Sigmoid colon (tissue), 7 donors: ENCODE measurements at places on chromosomes 5 and 9. TPM values are rescaled to one million over a fixed set of nuclear protein-coding genes. Genes with fewer than 3 reads are reported as not detected.

PIP5K1B gene
- total RNA-seq = 23.3 TPM

GFPT2 gene
- total RNA-seq = 42.7 TPM

DPH7 gene
- total RNA-seq = 28.5 TPM

SOX30 gene
- not detected for total RNA-seq

CACNA1B gene
- total RNA-seq = 0.71 TPM

FBP1 gene
- 7.1 TPM for total RNA-seq

PFN3 gene
- total RNA-seq = not detected

SMIM23 gene
- not detected for total RNA-seq

ISOC1 gene
- total RNA-seq = 16.7 TPM

GALNT12 gene
- total RNA-seq = 11.5 TPM

ZFP62 gene
- 22.2 TPM for total RNA-seq

- DNase-seq = no peak
Observed at GRCh38 chr5:61737301-61737963, 405.4 kb downstream of the ZSWIM6 start.

- no peak for DNase-seq
Observed at GRCh38 chr5:81739291-81739690, 11.6 kb downstream of the SSBP2 start.

- no peak for DNase-seq
Observed at GRCh38 chr9:69411931-69412740, 87.1 kb downstream of the ENTREP1 start.

DNA sequence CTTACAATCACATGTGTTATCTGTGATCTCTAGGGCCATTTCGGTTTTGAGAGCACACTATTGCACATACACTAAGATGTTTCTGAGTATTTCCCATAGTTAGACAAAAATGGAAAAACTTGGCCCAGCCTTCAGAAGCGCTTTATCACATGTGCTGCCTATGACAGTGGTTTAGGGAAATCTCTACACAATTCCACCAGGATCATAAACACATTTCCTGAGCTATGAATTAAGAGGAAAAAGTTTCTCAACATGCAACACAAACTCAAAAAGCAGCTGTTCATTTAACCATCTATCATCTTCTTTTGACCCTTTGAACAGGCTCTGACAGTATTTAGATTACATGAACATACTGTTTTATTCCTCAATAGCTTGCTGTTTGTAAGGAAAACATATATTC is 15.1 kb downstream of the FGF1 start:
- no peak for DNase-seq

DNA sequence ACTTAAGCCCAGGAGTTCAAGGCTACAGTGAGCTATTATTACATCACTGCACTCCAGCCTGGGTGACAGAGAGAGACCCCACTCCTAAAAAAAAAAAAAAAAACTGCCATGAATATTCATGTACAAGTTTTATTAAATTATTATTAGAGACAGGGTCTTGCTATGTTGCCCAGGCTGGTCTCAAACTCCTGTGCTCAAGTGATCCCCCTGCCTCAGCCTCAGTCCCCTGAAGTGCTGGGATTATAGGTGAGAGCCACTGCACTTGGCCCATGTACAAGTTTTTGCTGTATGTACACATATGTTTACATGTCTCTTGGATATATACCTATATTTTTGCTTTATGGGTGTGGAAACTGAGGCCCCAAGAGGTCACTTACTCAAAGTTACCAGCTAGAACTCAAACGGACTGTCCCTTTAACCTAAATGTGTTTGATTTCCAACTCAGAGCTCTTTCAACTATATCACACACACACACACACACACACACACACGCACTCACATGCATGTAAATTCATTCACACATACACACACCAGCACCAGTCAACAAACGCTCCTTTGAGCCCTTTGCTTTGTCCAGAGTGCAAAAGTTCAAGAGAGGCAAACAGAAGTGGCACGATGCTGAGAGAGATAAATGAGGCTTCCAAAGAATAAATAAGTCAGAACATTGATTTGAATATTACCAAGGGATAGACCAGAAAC is 42.3 kb upstream of the STRBP start:
- peak; percentile 10 for DNase-seq

- no peak for DNase-seq
Observed at GRCh38 chr5:111552896-111553295, 40.6 kb upstream of the STARD4 start.

GRCh38 chr9:106820866-106821265 is 42.1 kb upstream of the ZNF462 start:
- DNase-seq = no peak

DNA sequence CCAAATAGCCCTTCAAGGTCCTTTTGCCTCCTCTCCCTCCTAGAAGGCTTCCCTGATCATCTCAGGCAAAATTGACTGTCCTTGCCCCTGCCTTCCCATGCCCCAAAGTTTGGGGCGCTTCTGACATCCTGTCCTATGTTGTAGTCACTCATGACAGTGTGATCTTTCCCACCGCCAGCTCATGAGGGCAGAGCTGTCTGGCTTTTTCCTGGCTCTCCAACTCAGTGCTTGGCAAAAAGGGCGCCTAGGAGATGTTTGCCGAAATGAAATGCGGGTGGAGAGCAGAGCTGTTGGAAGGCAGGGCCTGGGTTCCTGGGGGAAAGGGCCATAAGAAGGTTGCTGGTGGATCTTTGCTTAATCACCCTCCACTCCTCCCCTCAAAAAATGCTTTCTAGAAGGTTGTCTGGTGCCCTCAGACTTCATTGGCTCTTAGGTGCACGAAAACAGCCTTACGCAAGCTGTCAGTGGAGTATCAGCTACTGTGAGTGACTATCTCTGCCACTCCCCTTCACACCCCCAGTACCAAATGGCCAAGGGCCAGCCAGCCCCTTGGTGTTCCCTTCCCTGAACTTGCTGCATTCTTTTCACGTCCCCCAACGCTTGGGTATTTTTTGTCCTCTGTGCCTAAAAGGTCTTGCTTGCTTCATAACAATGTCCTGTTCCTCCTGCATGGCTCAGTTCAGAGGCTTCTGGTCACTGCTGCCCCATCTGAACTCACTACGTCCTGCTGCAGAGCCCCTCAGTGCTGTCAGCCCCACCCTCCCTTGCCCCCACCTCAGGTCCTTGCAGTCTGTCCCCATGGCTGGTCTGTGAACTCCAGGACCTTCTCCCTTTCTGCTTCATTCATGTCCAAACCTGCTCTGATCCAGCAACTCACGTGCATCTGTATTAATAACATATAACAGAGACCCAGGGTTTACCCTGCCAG is 2.6 kb upstream of the SLC25A51 start:
- peak; percentile 47 for DNase-seq

DNA sequence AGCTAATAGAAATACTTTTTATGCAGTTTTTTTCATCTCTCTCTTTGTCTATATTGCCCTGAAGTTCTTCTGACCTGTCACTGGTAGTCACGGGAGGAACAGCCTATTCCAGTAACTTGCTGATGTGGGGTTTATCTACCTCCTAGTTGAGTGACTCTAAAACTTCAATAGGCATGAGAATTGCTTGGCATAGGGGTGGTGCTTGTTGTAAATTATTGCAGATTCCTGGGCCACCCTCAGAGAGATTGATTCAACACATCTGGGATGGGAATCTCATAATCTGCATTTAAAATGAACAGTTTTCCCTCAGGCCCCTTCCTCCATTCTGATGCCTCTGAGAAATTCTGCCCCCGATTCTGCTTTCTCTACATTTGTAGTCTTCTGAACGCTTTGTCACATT is 184.4 kb downstream of the ARHGEF28 start:
- no peak for DNase-seq

DNA sequence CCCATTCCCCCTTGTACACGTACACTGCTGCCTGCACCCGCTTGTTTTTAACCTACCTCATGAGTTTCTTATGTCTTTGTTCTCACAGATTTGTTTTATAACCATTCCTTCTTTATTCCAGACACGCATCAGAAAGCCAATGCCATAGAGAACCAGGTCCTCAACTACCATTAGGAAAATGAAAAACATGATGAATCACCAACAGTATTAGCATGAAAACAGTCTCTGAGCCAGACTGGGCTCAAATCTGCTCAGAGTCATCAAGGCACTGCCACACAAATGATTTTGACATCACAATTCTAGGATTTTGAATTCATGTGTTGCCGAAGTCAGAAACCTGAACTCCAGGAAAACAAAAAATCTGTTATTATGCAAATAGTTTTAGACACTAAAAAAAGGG is 394.1 kb upstream of the GRIA1 start:
- DNase-seq = no peak

- DNase-seq = no peak
Observed at GRCh38 chr5:132087176-132087575, 13.6 kb downstream of the CSF2 start.

DNA sequence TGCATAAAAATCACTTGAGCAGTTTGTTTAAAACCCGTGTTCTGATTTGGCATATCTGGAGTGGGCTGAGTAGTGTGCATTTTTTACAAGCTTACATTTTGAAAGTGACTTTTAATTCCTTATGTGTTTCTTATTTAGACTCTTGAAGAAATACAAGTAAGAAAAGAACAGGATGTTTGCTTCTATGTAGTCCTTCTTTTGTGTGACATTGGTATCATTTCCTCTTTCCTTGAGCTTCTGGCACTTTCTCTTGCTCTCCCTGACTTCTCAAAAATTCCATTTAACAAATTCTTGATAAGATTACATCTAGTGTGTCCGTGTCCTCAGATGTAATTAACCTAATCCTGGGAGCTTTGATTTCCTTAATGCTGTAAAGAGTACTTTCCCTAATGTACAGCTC is 12.5 kb downstream of the GARNL3 start:
- no peak for DNase-seq

DNA sequence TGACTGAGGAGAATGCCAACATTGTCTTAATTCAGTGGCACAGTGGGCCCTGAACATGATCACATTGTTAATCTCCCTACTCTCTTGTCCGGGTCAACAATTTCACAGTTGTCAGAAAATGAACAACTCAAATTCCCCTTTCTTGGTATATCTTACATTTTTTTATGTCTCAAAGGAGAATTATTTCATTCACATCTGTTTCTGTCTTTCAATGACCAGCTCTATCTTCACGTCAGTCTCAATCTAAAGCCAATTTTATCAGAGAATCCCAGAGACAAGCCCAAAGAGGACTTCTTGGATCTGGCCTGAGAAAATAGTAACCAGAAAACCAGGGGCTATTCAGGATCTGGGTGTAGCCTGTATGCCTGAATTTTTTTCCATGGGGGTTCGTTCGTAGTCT is 477.5 kb downstream of the PDE4D start:
- no peak for DNase-seq

DNA sequence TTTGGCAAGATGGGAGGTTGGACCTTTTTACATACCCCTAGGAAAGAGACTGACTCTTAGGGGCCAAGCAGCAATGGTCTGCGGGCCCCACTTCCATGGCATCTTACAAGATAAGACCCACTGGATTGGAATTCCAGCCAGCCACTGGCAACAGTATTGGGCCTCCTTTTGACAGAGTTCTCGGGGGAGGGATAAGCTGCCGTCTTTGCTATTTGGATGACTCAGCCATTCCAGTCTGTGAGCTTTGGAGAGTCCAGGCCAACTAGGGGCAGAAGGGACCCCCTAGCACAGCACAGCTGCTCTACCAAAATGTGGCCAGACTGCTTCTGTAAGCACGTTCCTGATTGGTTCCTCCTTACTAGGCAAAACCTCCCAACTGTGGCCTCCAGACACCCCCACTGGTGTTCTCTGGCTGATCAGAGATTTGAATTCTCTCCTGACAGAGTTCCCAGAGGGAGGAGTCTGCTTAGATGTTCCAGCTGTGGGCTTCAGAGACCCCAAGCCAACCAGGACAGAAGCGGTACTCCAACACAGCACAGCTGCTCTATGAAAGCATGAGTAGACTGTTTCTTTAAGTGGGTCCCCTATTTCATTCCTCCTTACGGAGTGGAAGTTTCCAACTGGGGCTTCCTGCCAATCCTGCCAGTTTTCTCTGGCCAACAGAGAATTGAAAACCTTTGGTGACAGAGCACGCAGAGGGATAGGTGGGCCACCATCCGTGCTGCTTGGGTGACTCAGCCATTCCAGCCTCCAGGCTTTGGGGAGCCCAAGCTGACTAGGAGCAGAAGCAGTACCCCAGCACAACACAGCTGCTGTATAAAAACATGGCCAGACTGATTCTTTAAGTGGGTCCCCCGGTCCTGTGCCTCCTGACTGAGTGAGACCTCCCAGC is 672.1 kb upstream of the RIOK2 start:
- DNase-seq = no peak

GRCh38 chr5:89967771-89968444 is 441.6 kb downstream of the CETN3 start:
- no peak for DNase-seq

DNA sequence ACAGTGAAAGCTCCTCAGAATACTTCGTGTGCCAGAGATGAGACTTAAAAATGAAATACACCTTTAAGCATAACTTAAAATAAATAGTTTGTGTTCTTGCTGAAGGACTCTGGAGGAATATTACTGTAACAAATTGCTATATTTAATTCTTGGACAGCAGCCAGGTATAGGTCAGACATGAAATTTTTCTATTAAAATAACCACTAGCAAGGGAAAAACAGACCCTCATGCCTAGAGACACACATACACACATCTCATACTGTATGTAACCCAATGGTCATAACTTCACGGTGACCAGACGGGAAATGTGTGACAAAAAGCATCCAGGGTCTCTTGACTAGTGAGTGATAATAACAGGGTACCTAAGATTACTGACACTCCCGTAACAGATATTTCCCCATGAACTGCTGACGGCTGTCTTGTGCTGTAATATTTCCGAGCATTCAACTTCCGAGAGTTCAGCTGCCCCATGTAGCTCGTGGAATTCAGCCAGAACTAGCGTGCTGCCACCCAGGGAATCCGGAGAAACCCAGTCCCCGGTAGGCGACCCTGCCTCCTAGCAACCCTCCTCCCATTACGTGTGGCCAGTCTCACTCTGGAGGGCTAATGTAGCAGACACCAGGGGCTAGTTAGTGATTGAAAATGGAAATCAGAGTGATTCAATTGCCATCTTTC is 2295.1 kb upstream of the WWC1 start:
- DNase-seq = no peak

DNA sequence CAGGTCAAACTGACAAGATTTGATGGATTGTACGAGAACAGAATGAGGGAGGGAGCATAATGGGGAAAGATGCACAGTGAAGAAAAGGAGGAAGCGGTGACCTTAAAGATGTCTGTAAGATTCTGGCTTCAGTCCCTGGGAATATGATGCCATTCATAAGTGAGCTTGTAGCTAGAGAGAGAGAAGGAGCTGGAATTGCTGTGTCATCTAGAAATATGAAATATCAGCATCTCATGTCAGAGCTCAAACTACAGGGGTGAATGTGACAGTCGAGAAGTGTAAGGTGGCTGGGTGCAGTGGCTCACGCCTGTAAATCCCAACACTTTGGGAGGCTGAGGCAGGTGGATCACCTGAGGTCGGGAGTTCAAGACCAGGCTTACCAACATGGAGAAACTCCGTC is 24.0 kb upstream of the WHRN start:
- DNase-seq = no peak

GRCh38 chr5:163633926-163634460 is 128.6 kb downstream of the MAT2B start:
- no peak for DNase-seq

DNA sequence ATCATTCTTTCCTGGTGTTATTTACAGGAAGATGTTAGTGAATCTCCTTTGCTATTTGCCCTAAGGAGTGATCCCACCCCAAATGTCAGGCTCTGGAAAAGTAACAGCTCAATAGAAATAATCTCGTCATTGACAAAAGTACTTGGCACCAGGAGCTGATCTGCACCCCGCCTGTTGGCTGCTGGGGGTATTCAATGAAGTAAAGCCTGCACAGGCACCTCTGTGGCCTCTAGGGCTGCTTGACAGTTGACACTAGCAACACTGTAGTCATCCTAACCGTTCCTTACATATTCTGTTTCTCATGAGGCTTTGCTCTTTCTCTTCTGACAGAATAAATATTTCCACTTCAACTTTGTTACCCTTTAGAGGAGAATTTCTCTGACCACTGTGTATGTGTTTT is 103.4 kb downstream of the DOCK2 start:
- no peak for DNase-seq
